ENCODE measurements at places on chromosomes 11 and 22.

GRCh38 chr22:32533265-32534111, 58.9 kb downstream of the FBXO7 start:
- DNase-seq = no peak

DNA sequence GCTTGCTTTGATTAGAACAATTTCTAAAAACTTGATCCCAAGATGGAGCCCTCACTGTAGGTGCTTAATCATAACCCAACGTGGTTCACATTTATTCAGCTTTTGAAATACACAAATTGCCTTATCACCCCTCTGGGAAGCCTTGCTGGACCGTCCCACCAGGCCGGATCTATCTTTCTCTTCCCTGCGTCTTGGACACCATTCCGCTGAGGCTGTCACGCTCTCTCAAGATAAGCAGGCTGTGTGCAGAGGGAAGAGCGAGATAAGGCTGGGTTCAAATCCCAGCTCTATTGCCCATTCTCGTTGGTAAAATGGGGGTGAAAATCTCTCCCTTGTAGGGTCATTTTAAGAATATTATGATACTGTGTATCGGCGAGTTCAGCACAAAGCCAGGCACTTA, 20.5 kb upstream of the TP53I11 start:
- DNase-seq = no peak

GRCh38 chr11:16612566-16613261, 125.7 kb upstream of the C11orf58 start:
- DNase-seq = no peak

GRCh38 chr11:68340003-68340767, 27.8 kb downstream of the LRP5 start:
- no peak for DNase-seq

- no peak for DNase-seq
Measured at GRCh38 chr11:105734426-105734825, 124.6 kb downstream of the GRIA4 start.

- no peak for DNase-seq
Measured at GRCh38 chr22:50361688-50362087, 18.6 kb downstream of the PPP6R2 start.

DNA sequence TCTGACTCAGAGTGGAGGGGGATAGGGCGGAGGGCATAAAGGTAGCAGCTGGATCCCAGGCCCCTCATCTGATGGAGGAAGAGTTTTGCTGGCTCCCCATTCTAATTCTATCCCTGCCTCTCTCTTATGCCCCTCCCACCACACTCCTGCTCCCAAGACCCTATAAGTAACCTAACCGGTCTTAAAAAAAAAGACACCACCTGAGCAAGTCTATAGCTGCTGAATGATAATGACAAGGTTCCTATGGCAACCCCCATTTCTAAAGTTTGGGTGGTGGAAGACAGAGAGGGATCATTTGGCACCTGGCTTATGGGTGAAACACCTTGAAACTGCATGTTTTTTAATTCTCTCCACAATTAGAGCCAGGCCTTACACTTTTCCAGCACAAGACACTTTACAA, 69.6 kb downstream of the LARGE1 start:
- no peak for DNase-seq

- DNase-seq = no peak
Measured at GRCh38 chr11:105840391-105840790, 181.6 kb downstream of the MSANTD4 start.

DNA sequence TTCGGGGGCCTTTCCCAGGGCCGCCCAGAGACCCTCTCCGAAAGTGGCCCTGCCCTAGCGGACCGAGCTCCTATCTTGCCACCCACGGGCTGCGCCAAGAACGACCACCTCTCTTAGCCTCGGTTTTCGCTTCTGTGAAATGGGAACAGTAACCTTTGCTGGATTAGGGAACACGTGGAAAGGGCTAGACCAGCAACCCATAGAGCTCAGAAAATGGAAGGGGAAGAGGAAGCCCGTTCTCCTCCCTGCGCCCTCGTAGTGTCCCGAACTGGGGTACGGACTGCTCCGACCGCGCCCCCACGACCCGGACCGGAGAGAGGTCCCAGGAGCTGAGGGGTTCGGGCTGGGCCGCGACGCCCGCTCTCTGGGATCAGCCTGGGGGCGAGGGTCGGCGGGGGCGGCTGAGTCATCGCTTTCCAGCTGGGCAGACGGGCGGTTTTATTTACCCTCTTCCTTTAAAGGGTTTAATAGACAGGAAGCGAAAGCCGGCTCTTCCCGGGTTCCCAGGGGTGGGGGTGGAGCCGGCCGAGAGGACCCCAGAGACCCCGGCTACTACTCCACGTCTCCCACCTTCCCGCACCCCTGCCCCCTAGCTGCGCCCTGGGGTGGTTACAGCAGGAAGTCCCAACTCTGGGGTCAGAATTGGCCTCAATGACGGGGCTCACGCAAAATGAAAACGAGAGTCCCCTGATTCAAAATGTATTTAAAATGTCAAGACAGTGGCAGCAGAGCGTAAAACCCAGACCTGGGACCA, 907 bp upstream of the PHLDA2 start:
- peak; percentile 49 for DNase-seq

- DNase-seq = no peak
Measured at GRCh38 chr11:73431396-73431795, 55.2 kb downstream of the RELT start.

DNA sequence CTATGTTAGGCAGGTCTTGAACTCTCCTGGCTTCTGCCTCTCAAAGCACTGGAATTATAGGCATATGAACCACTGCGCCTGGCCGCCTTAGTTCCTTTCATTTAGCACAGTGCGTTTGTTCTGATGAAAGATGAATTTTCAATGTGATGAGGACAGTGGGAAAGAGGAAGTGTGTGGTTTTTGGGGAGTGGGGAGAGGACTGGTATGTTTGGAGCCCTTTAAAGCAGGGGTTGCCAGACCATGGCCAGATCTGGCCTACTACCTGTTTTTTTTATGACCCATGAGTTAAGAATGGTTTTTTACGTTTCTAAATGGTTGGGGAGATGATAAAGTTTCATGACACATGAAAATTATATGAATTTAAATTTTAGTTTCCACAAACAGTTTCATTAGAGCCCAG, 12.5 kb downstream of the ATXN10 start:
- DNase-seq = no peak

- DNase-seq = no peak
Measured at GRCh38 chr11:62450543-62451240, 31.9 kb downstream of the SCGB1A1 start.

DNA sequence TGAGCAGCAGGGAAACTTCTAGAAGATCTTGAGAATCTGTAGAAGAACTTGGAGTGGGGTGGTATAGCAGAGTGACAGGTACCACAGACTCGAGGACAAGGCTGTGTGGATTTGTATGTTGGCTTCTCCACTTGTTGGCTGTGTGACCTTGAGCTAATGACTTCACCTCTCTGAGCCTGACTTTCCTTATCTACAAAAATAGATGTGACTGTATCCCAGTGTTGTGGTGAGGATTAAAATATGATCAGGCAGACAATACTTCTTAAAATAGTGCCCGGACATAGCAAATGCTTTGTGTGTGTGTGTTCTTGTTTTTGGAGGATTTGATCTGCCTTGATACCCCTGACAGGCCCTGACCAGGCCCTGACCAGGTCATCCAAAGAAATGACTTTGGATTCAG, 40.8 kb downstream of the MYO18B start:
- no peak for DNase-seq

DNA sequence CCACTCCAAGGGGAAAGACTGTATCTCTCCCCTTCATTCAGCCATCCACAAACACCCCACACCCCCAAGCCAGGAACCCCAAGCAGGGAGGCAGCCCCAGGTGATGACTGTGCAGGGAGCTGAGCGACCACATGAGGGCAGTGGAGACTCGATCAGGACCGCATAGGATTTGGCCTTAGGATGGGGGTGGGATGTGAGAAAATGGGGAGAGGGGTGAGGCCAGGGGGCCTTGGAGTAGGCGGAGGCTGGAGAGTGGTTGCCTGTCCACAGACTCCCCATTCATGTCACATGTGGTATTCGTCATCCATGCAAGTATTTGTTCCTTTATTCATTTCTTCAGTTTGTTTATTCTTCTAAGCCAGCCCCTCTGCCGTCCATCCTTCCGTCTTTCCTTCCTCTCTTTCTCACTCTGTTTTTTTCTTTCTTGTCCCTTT, 2.7 kb upstream of the RHOD start:
- peak; percentile 50 for DNase-seq

- no peak for DNase-seq
Measured at GRCh38 chr11:79028225-79028624, 412.6 kb downstream of the TENM4 start.

GRCh38 chr11:129950101-129951091, 52.2 kb downstream of the PRDM10 start:
- no peak for DNase-seq

DNA sequence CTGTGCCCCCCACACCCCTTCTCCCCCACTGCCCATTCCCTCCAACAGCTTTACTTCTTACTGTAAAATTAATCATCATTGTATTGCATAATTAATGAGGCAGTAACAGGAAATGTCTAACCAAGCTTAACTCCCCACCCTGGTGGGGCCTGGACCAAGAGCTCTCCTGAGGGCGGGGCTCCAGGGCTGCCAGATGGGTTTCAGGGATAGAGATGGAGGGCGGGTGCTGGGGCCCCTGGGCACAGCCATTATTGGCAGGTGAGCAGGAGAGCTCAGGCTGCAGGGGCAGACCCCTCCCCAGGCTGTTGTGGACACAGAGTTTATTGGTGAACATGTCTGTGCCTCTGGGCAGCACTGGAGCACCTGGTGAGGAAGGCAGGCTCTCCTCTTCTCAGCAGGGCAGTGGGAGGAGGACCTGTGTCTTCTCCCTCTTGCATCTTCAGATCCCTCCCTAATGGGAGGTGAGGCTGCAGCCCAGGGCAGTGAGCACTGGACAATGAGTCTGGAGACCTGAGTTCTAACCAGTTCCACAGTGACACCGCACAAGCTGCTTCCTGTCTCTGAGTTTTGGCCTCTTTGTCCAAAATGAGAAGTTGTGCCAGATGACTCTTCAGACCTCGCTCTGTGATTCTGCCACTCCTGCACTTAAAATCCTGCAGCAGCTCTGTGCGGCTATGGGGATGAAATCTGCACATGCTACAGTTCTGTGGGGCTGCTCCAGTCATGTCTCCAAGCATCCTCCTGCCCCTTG, 233.3 kb downstream of the CEP164 start:
- no peak for DNase-seq

- peak; percentile 10 for DNase-seq
Measured at GRCh38 chr11:61477727-61478148, 30.8 kb upstream of the LRRC10B start.

DNA sequence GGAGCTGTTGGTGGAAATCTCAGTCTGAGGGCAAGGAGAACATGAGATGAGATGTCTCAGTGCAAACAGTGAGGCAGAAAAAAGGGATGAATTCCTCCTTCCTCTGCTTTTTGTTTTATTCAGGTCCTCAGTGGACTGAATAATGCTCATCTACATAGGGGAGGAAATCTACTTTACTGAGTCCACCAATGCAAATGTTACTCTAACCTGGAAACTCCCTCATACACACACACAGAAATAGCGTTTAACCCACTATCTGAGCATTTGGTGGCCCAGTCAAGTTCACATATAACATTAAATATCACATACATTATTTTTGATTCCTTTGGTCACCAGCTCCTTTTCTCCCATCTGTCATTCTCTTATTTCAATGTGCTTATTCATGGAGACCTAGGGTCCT, 418.8 kb downstream of the TMEM135 start:
- no peak for DNase-seq

- DNase-seq = no peak
Measured at GRCh38 chr11:68581439-68581838, 102.9 kb upstream of the GAL start.

GRCh38 chr22:43620197-43620596, 191.9 kb downstream of the EFCAB6 start:
- no peak for DNase-seq

GRCh38 chr11:118485273-118485672, 42.0 kb upstream of the TTC36 start:
- DNase-seq = no peak

- DNase-seq = no peak
Measured at GRCh38 chr11:2088746-2089535, 50.2 kb downstream of the IGF2 start.

GRCh38 chr11:64268893-64269539, 15.4 kb downstream of the BAD start:
- peak; percentile 71 for DNase-seq

- DNase-seq = peak; percentile 6
Measured at GRCh38 chr11:14288189-14288935, 70.6 kb downstream of the RRAS2 start.

GRCh38 chr11:58771458-58771855, 39.7 kb upstream of the GLYAT start:
- DNase-seq = no peak

- peak; percentile 71 for DNase-seq
Measured at GRCh38 chr22:37431366-37431765, 4.1 kb upstream of the ELFN2 start.

DNA sequence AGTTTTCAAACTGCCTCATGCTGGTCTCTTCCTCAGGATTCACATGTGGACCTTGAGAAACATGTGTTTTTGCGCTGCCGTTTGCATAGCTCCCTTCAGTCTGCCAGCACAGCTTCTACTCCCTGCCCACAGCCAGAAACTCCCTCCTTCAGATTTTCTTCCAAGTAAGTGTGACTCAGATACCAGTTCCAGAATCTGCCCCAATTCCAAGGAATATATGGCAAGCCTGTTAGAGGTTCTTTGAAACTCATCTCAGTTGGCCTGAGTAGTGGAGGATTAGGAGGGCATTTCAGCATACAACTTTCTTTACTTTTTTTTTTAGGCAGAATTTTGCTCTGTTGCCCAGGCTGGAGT, 67.1 kb downstream of the SNX19 start:
- no peak for DNase-seq

- DNase-seq = peak; percentile 38
Measured at GRCh38 chr11:15327786-15328231, 213.1 kb downstream of the INSC start.

GRCh38 chr11:75558939-75559843, 2.9 kb upstream of the SERPINH1 start:
- DNase-seq = peak; percentile 46

DNA sequence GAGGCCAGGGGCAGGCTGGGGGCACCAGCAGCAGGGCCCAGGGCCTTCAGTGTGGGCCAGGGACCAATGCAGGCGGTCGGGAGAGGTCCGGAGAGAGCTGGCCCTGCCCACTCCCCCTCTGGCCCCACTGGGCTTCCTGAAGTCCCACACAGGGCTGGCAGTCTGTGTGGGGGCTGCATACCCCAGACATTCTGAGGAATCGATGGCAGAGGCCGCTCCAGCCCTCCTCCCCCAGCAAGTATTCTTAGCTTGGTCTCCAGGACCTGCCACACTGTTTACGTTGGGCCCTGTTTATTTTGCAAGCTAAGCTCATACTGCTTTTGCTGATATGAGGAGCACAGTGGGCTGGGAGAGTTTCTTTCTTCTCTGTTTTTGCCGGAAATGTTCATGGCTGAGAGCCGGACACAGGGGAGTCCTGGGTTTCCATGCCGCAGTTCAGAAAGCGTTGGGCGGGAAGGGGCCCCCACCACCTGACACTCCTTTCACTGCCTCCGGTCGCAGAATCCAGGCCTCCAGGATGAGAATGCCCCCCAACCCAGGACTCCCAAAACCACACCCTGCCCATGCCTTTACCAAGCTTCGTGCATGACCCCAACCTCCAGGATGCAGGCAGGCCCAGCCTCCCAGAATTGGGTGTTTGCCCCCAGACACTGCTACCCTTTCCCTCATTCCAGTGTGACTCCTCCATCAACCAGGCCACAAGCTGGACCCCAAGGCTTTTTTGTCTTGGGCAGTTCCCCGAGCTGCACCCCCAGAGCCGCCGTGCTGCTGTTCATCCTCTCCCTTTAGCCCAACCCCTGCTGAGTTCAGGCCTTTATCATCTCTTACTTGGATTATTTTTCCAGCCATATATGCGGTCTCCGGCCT, 81.8 kb upstream of the KCNQ1OT1 start:
- DNase-seq = no peak

GRCh38 chr11:42802201-42802899, 509.4 kb upstream of the API5 start:
- DNase-seq = no peak
